GM18507 (cell line): ENCODE measurements at places on chromosomes 6 and 20.

GRCh38 chr6:156440688-156441087 is 336.5 kb upstream of the ARID1B start:
- DNase-seq, result no peak

GRCh38 chr6:52603000-52603795 is 26.3 kb upstream of the TRAM2 start:
- DNase-seq, result no peak

GRCh38 chr20:37911838-37912281 is 8.9 kb downstream of the VSTM2L start:
- DNase-seq, result no peak

DNA sequence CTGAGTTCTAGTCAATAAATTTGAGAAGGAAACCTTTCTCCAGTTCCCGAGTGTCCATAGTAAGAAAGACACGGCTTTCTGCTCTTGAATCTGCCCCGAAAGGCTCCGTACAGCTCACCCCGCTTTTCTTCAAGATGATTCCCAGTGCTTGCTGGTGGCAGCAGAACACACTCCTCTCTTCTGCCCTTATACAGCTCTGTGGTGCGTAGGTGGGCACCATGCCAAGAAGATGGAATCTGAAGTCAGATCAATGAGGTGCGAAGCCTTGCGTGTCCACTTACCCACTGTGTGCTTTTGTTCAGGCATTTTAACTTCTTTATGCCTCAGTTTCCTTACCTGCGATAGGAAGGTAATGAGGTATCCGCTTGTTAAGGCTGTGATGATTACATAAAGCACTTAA is 142.2 kb downstream of the WDR27 start:
- DNase-seq, result no peak

DNA sequence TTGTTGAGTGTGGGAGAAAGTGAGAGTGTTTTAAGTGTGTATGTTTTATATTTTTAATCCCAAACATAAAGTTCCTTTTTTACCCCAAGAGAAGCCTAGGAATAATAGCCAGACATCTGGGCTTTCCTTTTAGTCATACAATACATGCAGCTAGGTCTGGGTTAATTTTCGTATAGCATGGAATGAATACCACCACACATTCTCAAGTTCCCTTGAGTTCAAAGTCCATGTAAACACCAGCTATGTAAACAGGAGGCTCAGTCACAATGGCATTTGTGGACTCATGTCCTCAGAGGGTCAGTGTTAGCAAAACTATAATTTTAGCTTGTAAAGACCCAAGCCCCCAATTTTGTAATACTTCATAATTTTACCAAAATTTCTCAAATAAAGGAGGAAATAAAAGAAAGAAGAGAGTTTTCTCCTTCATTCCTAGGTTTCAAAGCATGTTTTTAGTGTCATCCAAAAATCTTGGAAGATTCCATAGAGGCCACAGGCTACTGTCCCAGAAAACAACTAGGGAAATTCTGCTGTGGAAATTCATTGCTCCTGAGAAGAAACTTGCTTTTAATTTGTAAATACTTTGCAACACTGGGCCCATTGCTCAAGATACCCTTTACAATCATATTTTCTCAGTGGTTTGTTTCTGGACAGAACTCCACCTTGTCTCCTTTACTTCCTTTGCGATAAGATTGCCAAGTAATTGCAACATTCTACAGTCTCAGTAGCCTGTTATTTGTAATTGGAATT is 671.2 kb downstream of the COL12A1 start:
- DNase-seq, result no peak

- no peak for DNase-seq
Observed at GRCh38 chr20:54692168-54692887, 216.9 kb downstream of the DOK5 start.

DNA sequence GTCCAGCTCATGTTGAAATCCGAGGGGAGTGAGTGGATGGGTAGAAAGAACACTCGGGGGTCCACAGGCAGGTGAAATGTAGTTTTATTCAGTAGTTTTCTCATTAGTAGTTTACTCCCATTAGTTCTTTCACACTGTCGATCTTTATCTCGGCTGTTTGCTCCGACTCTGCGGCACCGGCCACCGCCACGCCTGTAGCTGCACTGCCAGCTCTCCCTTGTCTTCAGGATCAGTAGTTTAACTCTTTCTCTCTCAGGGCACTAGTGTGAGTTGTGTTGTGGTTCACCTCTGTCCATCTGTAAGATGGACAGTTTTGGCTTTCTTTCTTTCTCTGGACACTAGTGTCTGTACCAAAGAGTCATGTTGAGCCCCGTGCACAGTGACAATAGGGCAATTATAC is 195.7 kb downstream of the LMBRD1 start:
- no peak for DNase-seq

DNA sequence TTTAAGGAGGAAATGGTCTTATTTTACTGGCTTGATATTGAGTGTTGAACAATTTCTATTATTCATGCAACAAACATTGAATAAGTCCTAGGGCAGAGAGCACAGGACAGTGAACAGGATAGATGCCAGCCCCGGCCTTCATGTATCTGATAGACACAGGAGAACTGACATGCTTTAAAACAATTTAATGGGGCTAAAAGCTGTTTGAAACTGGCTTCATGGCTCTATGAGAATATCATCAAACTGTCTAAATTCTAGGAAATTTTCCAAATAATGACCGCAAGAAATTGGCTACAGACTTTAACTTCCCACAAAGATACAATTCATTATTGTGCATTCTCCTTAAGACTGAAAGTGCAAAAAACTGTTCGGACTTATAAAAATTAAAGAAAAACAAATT is 69.0 kb downstream of the ID4 start:
- no peak for DNase-seq

DNA sequence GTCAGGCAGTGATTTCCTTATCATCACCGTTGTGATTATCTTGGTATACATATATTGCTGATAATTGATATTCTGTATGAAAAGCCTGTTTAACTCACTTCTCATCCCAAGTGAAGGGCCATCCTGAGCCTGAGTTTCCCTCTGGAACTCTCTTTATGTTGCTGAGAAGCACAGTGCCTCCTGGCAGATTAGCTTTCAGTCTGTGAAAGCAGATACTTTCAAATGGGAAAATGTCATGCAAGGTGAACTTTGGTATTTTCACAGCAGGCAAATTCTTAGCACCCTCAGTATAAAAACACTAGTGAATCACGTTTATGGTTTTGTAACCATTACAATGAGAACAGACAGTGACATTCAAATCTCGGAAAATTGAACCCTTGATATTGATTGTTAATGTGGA is 151.6 kb downstream of the PRIM2 start:
- no peak for DNase-seq

DNA sequence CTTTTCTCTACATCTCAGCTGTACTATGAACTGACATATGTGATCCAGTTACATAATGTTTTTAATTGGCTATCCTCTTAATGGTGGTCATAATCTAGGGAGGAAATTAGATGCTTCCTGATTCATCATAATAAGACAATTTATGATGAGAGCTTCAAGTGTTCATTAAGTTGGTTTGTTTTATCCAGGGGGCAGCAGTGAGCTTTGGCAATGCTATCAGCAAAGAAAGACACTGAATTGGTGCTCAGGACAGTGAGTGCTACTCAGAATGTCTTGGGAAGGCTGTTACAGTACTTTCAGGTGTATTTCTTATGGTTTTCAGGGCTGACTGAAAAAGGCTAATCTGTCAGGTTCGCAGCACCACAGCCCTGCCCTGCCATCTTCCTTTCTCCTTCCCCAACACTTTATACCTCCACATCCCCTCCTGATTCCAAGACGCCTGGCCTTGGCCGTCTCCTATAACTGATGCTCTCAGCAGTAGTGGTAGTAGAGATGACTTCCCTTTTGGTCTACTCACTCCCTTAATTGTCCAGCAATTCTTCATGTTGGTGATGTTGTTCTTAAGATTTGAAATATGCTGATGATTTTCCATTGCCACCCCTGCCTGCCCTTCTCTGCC is 67.0 kb upstream of the TNFAIP3 start:
- no peak for DNase-seq

GRCh38 chr20:50215926-50216325 is 25.3 kb downstream of the CEBPB start:
- no peak for DNase-seq

DNA sequence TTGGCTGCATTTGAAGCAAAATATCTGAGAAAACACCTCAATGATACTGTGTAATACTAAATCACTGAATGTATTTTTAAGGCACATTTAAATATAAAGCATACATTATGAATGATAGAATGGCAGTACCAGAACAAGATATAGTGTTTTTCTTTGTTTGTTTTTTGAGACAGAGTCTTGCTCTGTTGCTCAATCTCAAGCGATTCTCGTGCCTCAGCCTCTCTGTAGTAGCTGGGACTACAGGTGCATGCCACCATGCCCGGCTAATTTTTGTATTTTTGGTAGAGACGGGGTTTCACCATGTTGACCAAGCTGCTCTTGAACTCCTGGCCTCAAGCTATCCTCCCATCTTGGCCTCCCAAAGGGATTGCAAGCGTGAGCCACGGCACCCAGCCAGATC is 2.3 kb upstream of the BICRAL start:
- DNase-seq, result no peak

DNA sequence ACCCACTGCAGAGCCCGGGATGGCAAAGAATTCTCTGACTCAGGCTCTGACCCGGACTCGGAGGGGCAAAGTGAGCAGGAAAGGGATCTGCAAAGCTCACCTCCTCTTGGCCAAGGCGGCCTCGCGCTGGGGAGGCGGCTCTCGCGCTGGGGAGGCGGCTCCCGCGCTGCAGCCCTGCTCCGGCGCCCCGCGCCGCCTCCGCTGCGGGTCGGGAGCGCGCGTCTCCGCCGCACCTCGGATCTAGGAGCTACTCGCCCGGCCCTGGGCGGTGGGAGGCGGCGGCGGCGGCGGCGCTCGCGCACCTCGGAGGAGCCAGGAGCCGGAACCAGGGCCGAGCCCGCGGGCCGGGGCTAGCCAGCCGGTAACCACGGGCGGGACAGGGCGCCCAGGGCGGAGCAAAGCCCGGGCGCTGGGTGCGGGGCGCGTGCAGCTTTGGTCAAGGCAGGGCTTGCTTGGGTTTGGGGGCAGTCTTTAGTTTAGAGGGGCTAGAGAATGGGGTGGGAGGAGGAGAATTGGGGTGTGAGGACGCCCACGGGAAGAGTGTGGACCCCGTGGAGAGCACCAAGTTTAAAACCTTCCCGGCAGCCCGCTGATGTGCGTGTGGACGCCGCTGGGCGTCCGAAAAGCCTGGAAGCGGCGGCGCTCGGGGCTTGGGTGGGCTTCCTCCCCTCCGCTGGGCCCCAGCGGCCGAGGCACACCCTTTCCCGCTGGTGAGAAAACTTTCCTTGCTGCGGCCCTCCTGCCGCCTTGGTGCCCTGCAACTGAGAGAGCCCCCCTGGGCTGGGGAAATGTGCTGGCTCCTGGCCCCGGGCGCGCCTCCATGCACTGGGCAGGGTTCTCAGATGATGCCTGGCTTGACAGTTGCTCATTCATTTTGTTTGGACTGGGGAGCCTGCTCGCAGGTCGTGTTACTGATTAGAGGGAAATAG is at the start of gene MRAP2:
MRAP2 (plus strand) TSS at position 250 of the 929 bp plus-strand sequence. CDS start 21,547 bp downstream, outside the sequence.
- DNase-seq, result no peak

GRCh38 chr6:79894939-79895338 is 52.4 kb downstream of the ELOVL4 start:
- no peak for DNase-seq

DNA sequence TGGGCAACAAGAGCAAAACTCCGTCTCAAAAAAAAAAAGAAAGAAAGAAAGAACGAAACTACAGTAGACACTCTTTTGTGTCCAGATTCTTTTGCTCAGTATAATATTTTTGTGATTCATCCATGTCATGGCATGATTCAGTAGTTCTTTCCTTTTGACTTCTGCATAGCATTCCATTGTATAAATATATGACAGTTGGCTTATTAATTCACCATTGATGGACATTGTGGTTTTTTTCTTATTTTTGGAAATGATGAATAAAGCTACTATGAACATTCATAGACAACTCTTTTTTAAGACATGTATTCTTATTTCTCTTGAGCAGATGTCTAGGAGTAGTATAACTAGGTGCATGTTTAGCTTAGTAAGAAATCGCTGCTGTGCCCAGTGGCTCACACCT is 10.3 kb upstream of the IER3 start:
- no peak for DNase-seq

- peak; percentile 56 for DNase-seq
Observed at GRCh38 chr20:59571551-59572314, 32.6 kb upstream of the PHACTR3 start.

DNA sequence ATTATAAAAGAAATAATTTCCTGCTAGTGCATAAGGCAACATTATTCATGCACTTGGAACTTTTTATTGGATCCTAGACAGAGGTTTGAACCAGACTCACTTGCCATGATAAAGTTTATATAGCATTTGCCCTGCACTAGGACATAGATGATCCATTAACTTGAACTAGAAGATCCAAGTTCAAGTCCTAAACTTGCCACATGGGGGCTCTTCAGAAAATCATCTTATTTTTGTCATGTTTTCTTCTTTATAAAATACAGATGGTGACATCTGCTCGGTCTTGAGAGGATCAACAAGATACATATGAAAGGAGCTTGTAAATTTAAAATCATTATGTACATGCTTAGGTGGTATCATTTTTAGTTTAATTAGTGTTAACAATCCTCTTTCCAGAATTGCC is 94.5 kb downstream of the SIM1 start:
- DNase-seq, result no peak

- no peak for DNase-seq
Observed at GRCh38 chr6:39199976-39200375, 29.3 kb downstream of the KCNK5 start.

GRCh38 chr20:37837924-37838323 is 65.0 kb upstream of the VSTM2L start:
- no peak for DNase-seq

GRCh38 chr20:23066772-23067171 is 17.3 kb upstream of the THBD start:
- DNase-seq, result no peak

- DNase-seq, result no peak
Observed at GRCh38 chr6:6643398-6643797, 54.9 kb downstream of the LY86 start.

DNA sequence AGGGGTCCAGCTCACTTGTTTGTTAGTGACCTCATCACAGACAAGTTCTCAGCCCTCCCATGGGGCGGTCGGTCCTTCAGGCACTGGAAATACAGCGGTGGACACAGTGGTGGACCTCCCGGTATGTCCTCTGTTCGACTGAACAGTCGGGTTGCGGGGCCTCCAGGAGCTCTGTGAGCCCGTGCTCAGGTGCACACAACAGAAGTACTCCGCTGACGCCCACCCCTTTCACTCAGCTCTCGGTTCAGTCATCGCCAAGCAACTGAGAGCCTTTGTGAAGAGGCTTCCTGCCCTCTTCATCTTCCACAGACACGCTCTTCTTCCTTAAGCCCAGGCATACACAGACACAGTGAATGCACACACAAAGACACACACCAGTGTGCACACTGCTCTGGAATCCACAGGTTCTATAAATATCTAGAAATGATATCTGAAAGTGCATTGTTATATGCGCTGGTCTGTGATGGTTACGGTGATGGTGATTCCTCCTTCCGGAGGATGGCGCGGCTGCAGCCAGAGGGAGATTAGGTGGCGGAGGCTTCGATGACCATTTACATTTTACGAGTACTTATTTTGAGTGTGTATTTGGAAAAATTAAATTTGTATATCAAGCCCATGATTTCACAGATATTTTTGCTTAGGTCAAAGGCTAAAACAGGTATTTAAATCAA is 46.8 kb upstream of the BHLHE23 start:
- no peak for DNase-seq

GRCh38 chr6:71079677-71080076 is 122.8 kb upstream of the B3GAT2 start:
- no peak for DNase-seq
